ENCODE measurements at places on chromosomes 5 and 9.

- DNase-seq: no peak
Measured at GRCh38 chr9:129553277-129553676, 67.6 kb downstream of the C9orf50 start.

- no peak for DNase-seq
Measured at GRCh38 chr5:177526191-177526590, 9.4 kb upstream of the DDX41 start.

GRCh38 chr9:19940811-19941535, 152.1 kb upstream of the SLC24A2 start:
- no peak for DNase-seq

GRCh38 chr5:83322273-83322924, 149.1 kb upstream of the VCAN start:
- DNase-seq: no peak

DNA sequence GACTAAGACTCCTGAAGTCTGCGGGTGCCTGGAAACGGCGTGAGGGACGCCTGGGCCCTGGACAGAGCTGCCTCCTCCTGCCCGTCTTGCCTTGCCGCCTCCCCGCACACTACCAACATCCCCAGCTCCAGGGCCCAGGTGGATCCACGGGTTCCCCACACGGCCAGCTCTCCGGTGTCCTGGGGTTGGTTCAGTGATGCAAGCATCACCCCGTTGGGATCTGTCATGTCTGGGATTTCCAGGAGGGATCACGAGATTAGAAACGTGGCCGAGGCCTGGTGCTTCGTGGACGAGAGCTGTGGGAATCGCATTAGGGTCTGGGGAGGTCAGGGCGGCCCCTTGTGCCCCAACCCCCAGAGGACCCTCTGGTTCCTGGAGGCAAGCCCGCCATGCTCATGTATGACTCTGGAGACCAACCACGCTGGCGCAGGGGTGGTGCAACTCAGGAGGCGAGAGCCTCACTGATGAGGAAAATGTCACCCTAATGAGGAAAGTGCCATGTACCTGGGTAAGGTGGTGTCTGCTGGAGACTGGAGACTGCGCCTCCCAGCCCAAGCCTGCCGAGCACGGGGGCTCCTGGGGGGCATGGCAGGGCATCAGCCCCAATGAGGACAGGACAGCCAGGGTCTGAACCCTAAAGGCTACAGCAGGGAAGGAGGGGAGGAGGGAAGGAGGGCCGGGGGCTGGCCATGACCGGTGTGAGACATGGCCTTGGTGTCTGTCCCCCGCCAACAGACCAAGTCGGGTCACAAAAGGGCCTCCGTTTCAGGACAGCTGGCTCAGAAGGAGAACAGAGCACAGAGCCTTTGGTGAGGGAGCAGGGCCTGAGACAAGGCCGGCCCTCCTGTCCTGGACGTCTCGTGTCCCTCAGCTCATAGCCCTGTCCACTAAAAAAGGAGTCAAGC, 31.9 kb upstream of the SLC6A19 start:
- DNase-seq: no peak

- no peak for DNase-seq
Measured at GRCh38 chr5:16899171-16899570, 36.9 kb downstream of the MYO10 start.

- no peak for DNase-seq
Measured at GRCh38 chr5:174801798-174802197, 77.4 kb downstream of the MSX2 start.

- peak; percentile 11 for DNase-seq
Measured at GRCh38 chr5:86918246-86918645, 300.5 kb downstream of the COX7C start.

- no peak for DNase-seq
Measured at GRCh38 chr5:84433461-84433860, 48.8 kb upstream of the EDIL3 start.

DNA sequence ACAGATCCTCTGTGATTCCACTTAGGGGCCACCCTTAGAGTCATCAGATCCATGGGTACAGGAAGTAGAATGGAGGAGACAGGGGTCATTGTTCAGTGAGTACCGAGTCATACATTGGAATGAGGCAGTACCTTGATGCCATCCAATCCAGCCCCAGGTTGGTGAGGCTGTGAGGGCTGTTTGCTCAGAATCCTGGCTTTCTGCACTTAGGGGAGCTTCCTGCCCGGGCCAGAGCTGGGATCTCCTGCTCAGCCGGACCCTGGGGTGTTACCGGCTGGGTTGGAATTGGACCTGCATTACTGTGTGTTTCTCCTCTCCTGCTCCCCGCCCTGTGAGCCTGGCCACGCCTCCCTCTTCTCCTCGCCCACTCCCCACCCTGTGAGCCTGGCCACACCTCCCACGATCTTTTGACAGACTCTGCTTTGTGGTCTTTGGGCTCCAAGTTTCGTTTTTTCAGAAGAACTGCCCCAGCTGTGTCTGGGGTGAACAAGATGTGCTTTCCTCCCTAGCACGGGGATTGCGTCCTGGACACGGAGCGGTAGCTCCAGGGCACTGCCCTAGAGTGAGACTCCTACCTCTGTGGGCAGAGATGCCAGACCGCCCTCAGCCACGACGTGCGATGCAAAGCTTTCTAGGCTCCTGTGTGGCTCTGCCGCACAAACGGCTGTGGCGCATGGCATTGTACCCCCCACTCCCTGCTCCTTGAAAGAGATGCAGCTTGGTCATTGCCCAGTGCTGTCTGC, 15.4 kb downstream of the TRAF2 start:
- DNase-seq: peak; percentile 76

DNA sequence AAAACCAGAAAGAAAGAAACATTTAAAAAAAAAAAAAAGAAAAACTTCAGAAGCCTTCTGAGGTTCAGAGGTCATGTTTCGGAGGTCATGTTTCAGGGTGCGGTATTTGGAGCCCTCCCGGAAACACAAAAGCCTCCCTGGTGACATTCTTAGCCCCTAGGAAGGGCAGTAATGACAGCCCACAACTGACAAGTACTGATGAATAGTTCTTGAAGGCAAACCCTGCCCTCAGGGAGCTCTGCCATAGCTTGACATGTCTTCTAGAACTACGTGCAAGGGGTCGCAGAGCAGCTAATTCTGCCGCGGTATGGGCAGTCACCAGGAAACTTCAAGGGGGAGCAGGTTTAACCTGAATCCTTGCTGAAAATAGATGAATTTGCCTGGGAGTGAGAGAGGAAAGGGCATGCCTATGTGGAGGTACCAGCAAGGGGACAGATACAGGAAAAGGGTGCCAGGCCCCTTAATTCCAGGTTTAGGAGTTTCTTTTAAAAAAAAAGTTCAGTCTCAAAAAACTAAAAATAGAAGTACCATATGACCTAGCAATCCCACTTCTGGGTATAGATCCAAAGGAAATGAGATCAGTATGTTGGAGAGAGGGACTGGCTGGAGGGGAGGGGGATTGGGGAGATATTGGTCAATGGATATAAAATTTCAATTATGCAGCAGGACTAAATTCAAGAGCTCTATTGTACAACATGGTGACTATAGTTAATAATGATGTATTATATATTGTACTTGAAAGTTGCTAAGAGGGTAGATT, 98.4 kb downstream of the C9orf152 start:
- DNase-seq: no peak

- no peak for DNase-seq
Measured at GRCh38 chr9:36923025-36923625, 110.9 kb downstream of the PAX5 start.

- DNase-seq: no peak
Measured at GRCh38 chr5:103587185-103587748, 24.7 kb upstream of the NUDT12 start.

Measured in stimulated activated naive CD8-positive, alpha-beta T cell treated with anti-CD3 and anti-CD28 coated beads, Interleukin-15, amount 100 ng/mL, for 72 hours (primary cell).